ENCODE measurements at places on chromosomes 11 and 22.

DNA sequence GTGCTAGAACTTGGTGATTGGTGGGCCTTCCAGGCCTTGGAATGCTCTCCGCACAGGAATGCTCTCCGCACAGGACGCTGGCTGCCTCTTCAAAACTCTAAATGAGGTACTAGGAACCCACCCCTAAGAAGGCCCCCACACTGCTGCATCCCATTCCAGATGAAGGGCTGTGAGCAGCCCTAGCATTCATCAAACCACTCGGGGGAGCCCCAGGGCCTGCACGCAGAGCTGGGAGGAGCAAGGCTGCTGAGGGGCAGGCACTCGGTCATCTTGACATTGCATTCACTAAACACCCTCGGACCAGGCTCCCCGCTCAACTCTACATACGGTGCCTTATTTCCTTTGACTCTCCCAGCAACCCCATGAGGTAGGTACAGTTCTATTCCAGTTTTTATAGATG, 49.2 kb upstream of the EMID1 start:
- DNase-seq, result no peak

DNA sequence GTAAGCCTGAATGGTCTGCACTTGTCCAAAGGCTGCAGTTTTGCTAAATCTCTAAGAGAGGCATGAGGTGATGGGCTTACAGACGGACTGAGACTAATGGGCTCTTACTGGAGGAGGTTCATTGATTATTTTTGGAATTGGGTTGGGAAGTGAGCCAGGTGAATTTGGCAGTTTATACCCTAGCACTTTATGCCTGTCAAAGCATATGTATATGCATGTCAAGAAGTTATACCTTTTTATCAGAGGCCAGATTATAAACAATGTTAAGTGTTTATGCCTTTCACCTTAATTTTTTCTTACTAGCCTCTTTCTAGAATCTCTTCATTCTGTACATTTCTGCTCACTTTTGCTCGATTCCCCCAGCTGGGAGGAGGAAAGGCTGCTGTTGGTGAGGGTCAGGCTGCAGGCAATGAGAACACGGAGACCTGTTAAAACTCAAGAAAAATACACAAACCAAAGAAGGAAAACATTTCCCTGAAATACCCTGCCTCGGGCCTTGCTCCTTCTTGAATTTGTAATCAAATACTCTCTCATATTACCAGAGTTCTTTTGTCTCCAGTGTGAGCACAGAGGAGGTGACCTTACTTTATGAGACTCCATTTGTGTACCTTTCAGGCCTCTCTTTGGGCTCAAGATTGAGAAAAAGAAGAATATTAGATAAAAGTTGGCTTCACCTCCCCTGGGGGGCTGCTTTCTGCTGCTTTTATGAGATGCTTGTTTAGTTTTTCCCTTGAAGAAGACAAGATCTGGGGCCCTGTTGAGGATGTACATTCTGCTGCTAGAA, 19.6 kb downstream of the NAT10 start:
- no peak for DNase-seq

- DNase-seq, result no peak
Observed at GRCh38 chr11:33391893-33392251, 134.7 kb downstream of the HIPK3 start.

GRCh38 chr11:72493426-72494108, 59.2 kb upstream of the CLPB start:
- no peak for DNase-seq

DNA sequence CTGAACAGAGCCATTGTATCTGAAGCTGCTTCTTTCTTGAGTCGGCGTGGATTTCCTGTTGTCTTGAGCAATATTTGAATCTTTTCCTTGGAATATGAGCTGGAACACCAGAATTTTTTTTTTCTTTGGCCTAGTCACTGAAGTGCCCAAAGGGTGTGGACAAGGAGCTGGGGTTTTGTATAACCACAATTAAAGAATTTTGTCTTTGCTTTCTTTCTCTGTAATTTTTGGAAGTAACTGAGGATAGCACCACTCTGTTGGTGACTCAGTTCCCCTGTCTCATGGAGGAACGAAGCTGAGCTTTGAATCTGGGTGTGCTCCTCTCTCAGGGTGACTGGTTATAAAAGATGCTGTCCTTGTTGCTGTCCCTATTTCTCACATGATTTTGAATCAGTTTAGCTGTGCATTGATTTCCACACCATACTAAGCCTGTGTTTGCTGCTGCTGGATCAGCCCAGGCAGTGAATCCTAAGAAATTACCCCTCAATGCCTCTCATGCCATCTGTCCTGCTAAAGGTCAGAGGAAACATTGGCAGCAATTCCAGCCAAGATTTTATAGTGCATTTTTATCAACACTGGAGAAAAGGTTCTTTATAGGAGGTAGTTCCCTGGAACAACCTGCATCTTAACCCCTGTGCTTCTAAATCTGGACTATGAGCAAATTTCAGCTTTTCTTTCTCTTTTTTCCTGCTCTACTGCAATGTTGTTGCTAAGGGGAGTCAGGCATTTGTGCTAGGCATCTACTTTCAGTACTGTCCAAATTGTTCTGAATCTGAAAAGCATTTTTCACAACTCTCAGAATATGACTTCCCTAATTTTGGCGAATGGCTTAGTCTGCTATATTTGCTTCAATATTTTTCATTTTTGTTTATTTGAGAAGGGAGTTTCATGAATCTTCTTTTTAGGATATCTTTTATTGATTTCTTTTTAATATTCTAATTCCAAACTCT, 540.8 kb downstream of the SOX6 start:
- DNase-seq, result no peak

DNA sequence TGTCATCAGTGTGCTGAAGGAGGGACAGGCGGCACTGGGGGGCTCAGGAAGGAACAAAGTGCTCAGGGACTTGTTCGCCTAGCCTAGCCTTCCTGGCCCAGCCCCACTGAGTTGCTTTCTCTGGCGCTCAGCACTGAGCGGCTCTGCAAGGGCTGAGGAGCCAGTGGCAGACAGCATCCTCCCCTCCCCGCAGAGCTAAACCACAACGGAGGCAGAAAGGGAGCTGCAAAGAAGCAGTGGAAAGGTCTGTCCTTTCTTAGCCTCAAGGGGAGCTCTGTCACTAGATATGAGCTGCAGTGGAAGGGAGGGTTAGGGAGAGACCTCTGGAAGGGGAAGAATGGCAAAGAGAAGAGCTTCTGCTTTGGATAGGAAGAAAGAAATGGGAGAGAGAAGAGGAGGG, 89.7 kb upstream of the PHOX2A start:
- peak; percentile 13 for DNase-seq

DNA sequence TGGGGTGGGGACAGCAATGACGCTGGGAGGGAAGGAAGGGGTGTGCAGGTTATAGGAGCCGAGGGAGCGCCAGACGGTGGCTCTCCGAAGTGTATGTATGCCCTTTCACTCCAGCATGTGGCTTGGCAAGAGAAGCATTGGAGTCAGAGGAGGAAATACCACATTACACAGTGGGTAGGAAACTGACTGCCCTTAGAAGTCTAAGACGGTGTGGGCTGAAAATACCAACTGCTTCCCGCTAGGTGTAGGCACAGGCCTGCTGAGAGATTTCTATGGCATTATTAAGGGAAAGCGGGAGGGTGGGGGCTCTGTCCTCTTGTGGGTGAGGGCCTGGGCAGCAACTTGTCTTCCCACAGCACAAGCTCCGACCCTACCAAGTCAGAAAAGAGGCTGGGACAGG, 44.7 kb downstream of the CACNG2 start:
- DNase-seq, result no peak

- DNase-seq, result no peak
Observed at GRCh38 chr11:33452836-33453624, 195.8 kb downstream of the HIPK3 start.

GRCh38 chr11:117820516-117820915, 4.0 kb downstream of the FXYD2 start:
- no peak for DNase-seq

DNA sequence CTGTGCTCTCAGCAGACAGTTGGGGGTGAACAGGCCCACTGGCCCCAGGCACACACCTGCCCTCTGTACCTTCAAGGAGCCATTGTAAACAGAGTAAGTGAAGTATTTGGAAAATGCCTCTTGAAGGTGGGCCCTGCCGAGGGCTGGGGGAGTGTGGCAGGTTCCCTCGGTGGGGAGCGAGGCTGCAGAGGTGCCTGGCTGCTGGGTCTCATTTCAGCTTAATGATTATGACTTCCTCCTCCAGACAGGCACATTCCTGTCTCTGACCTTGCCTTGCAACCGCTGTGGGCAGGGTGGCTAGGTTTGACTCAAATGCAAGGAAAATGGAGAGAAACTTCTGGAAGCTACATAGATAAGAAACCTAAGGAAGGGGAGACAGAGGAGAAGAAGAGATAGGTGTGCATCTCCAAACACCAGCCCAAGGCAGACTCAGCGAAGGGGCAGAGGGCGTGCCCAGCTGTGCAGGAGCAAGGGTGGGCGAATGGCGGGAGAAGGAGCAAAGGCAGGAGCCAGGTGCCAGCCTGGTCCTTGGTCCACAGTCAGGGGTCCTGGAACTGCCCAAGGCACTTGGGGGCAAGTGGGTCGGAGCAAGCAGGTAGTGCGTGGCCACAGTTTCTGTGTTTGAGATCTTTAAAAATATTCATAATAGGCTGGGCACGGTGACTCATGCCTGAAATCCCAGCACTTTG, 14.0 kb downstream of the GRAMD4 start:
- DNase-seq, result no peak

GRCh38 chr11:33521384-33521783, 179.2 kb downstream of the C11orf91 start:
- no peak for DNase-seq
